ENCODE measurements at places on chromosomes 3 and 15. TPM values are rescaled to one million over a fixed set of nuclear protein-coding genes. Genes with fewer than 3 reads are reported as not detected.
A peak's percentile ranks its signal among the peaks of the same experiment; 100 is the strongest.

The MCF2L2 gene
- total RNA-seq = 0.36 TPM

GRCh38 chr15:40590667-40591050 lies 3.4 kb upstream of the KNL1 start:
- H3K27me3 ChIP-seq = no peaks in the 10 kb centered on the region
- no peak overlapping the region for H3K27ac ChIP-seq
- H3K4me1 ChIP-seq = peaks cover 13% of the 10 kb centered on the region

The NR2E3 gene
- total RNA-seq = not detected

- no peaks in the 10 kb centered on the region for H3K4me1 ChIP-seq
- DNase-seq = no peak
- H3K4me3 ChIP-seq = no peak overlapping the region
- no peaks in the 10 kb centered on the region for H3K27me3 ChIP-seq
- no peak overlapping the region for H3K27ac ChIP-seq
- H3K36me3 ChIP-seq = no peaks in the 10 kb centered on the region
Observed at GRCh38 chr15:72983801-72984545, 68.3 kb upstream of the NEO1 start.

The CTNNB1 gene
- 417 TPM for total RNA-seq

GRCh38 chr3:12185172-12185710 lies 26.5 kb upstream of the TIMP4 start:
- H3K4me3 ChIP-seq = no peak overlapping the region
- H3K27ac ChIP-seq = no peak overlapping the region
- H3K4me1 ChIP-seq = peaks cover 17% of the 10 kb centered on the region
- no peaks in the 10 kb centered on the region for H3K27me3 ChIP-seq

DNA sequence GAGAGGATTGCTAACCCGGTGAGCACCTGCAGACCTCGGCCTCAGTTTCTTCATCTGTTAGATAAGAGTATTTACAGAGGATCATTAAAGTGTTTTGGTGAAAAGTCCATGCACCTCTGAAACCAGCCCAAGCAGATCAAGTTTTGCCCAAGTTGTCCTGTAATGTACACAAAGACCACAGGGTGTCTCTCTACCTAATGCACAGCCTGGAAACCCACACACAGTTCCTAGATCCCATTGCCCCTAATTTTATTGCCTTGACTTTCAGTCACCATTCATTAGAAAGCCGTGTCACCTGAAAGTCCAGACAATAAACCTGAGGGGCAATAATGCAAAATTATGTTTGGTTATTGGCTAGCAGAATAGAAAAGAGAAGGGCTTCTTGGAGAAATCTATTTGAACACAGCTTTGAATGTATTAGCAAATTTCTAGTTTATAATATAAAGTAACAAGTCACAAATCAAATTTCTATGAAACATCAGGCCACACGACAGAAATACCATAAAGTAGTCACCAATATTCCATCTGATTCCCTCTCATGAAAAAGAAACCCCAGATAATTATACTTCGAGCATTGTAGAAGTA lies 161.3 kb upstream of the SLC2A2 start:
- no peak overlapping the region for H3K4me3 ChIP-seq
- no peak overlapping the region for H3K27ac ChIP-seq
- DNase-seq = no peak
- H3K27me3 ChIP-seq = no peaks in the 10 kb centered on the region
- H3K4me1 ChIP-seq = peaks cover 11% of the 10 kb centered on the region

GRCh38 chr15:81209635-81210034 lies 13.0 kb downstream of the IL16 start:
- H3K27me3 ChIP-seq = no peaks in the 10 kb centered on the region
- no peaks in the 10 kb centered on the region for H3K4me1 ChIP-seq
- H3K4me3 ChIP-seq = peak overlapping the region; percentile 24
- DNase-seq = no peak

The CYP8B1 gene
- total RNA-seq = not detected

The RTP1 gene
- not detected for total RNA-seq

GRCh38 chr3:115113367-115113766 lies 33.7 kb downstream of the ZBTB20 start:
- DNase-seq = no peak
- no peak overlapping the region for H3K4me3 ChIP-seq
- H3K4me1 ChIP-seq = no peaks in the 10 kb centered on the region
- H3K27ac ChIP-seq = no peak overlapping the region

The KBTBD12 gene
- total RNA-seq = 0.72 TPM

The MESP2 gene
- total RNA-seq = not detected

The SLC7A14 gene
- total RNA-seq = not detected

DNA sequence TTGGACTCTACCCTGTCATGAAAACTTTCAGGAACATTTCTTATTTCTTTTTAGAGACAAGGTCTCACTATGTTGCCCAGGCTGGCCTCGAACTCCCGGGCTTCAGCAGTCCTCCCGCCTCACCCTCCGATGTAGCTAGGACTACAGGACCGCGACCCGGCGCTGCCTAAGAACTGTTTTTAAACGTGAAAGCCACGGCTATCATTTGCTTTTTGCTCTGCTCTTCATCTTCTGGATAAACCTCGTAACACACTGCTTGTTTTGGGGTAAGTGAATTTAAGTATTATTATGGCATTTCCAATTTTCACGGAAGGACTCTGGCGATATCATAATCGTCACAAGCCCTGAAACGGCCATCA lies 14.3 kb upstream of the CCNL1 start:
- H3K4me1 ChIP-seq = peaks cover 12% of the 10 kb centered on the region
- H3K27me3 ChIP-seq = no peaks in the 10 kb centered on the region
- peak overlapping the region; percentile 65 for H3K4me3 ChIP-seq
- H3K27ac ChIP-seq = peak overlapping the region; percentile 91
- H3K36me3 ChIP-seq = no peaks in the 10 kb centered on the region

DNA sequence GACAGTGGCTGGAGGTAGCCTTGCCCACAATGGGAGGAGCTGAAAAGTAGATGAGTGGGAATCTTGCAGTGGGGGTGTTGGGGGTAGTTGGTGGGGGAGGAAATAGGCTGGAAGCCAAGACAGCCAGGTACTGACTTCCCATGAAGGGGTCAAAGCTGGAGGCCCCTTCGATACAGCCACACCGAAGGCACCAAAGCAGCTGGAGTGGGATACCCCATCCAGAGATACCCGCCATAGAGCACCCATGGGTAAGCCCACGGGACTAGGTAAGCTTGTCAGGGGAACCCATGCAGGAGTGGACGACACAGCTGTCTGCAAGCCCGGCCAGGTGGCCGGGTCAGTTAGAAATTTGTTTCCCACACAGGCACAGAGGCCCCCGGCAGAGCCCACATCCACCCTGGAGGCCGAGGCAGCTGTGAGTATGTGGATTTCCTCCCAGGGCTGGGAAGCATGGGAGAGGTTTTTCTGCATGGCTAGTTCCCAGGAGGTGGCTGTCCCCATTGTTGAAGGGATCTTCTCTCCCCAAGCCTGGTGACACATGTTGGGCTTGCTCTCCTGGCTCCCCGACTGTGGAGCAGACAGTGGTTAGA lies 28.6 kb downstream of the PRR23E start:
- peaks cover 41% of the 10 kb centered on the region for H3K27me3 ChIP-seq
- no peak for DNase-seq
- no peaks in the 10 kb centered on the region for H3K36me3 ChIP-seq
- no peak overlapping the region for H3K4me3 ChIP-seq
- no peak overlapping the region for H3K27ac ChIP-seq
- H3K4me1 ChIP-seq = no peaks in the 10 kb centered on the region

GRCh38 chr3:179945569-179945968 lies 91.2 kb downstream of the PEX5L start:
- H3K4me1 ChIP-seq = peaks cover 6% of the 10 kb centered on the region
- H3K27ac ChIP-seq = no peak overlapping the region
- no peak overlapping the region for H3K4me3 ChIP-seq
- H3K27me3 ChIP-seq = peaks cover 8% of the 10 kb centered on the region
- DNase-seq = no peak

DNA sequence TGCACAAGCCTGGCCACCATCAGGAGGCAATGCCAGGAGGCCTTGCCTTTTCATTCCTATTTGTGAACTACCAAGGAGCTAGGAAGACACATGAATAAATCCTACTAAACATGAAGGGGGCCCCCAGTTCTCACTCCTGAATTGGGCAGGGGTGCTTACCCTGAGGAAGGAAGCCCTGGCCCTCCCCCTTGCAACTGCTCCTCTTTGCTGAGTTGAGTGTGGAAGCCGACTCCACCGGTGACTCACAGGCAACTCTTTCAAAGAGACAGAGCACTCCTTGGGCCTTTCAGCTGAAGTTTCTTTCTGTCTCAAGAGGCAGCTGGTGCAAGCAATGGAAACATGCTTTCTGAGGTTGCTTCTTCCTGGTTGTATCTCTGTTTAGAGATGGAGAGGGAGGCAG lies 1.7 kb downstream of the GABRG3 start:
- H3K27ac ChIP-seq = no peak overlapping the region
- peaks cover 38% of the 10 kb centered on the region for H3K27me3 ChIP-seq
- H3K4me3 ChIP-seq = no peak overlapping the region
- H3K4me1 ChIP-seq = peaks cover 2% of the 10 kb centered on the region
- no peaks in the 10 kb centered on the region for H3K36me3 ChIP-seq
- DNase-seq = no peak

DNA sequence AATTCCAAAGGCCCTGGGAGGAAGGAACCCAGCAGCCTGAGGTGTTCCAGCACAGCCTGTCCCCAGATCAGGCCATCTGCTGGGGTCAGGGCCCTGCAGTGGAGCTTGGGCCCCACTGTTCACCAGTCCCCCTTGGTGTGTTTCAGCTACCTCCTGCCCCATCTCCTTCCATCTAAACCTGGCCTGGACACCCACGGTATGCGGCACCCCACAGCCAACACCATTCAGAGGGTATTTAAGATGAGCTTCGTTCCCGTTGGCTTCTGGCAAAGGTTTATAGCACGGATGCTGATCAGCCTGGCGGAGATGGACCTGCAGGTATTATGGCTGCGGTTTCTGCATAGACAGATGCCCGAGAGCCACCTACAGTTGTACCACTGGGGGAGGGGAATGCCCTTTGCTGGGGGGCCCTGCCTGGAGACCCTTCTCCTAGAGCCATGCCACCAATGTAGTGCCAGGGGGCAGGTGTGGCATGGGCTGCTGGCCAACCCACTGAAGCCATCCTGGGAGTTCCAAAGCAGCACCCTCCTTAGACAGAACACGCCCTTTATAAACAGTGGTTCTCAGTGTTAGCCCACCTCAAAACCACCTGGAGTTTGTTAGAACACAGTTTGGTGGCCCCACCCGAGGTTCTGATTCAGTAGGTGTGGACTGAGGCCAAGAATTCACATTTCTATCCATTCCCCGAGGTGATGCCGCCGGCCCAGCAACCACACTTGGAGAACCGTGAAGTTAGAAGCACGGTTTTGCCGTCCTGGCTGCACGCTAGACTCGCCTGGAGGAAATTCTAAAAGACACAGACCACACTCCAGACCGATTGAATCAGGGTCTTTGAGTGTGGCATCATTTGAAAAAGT lies 126.9 kb downstream of the LRRK1 start:
- H3K4me3 ChIP-seq = no peak overlapping the region
- H3K4me1 ChIP-seq = no peaks in the 10 kb centered on the region
- H3K36me3 ChIP-seq = peaks cover 54% of the 10 kb centered on the region
- DNase-seq = peak; percentile 62
- no peak overlapping the region for H3K27ac ChIP-seq
- H3K27me3 ChIP-seq = no peaks in the 10 kb centered on the region

The PRR20G gene
- not detected for total RNA-seq

GRCh38 chr3:62048577-62048976 lies 324.8 kb downstream of the FEZF2 start:
- H3K27me3 ChIP-seq = no peaks in the 10 kb centered on the region
- no peaks in the 10 kb centered on the region for H3K36me3 ChIP-seq
- H3K4me3 ChIP-seq = no peak overlapping the region
- DNase-seq = no peak
- no peak overlapping the region for H3K27ac ChIP-seq

DNA sequence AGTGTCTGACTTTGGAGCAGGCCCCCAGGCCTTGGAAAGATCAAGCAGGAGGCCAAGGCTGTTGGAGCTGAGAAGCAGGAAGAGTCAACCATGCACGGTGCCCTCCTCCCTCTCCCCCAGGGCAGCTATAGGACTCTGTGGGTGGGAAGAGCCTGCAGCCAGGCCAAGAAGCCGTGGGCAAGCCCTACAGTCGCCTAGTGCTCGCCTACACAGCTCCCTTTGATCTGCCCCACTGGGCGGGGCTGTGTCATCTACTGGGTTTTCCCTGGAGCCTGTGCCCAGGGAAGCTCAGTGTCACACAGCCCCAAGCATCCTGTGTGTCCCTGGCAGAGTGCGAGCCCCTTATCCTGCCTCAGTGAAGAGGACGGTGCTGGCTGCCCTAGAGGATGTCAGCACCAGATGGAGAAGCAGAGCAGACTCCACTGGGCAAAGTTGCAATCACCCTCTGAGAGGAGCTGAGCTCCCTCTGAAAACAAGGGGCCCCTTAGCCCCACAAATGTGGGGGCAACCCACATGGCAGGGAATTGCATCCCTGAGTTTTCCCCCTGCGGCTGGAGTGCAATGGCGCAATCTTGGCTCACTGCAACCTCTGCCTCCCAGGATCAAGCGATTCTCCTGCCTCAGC lies 72.2 kb downstream of the KLF13 start:
- no peak for DNase-seq
- H3K4me3 ChIP-seq = no peak overlapping the region
- no peaks in the 10 kb centered on the region for H3K27me3 ChIP-seq
- peaks cover 57% of the 10 kb centered on the region for H3K4me1 ChIP-seq

GRCh38 chr3:12904951-12905315 lies 63.6 kb upstream of the RPL32 start:
- H3K36me3 ChIP-seq = peaks cover 88% of the 10 kb centered on the region
- H3K4me1 ChIP-seq = no peaks in the 10 kb centered on the region
- H3K27me3 ChIP-seq = no peaks in the 10 kb centered on the region
- DNase-seq = no peak

DNA sequence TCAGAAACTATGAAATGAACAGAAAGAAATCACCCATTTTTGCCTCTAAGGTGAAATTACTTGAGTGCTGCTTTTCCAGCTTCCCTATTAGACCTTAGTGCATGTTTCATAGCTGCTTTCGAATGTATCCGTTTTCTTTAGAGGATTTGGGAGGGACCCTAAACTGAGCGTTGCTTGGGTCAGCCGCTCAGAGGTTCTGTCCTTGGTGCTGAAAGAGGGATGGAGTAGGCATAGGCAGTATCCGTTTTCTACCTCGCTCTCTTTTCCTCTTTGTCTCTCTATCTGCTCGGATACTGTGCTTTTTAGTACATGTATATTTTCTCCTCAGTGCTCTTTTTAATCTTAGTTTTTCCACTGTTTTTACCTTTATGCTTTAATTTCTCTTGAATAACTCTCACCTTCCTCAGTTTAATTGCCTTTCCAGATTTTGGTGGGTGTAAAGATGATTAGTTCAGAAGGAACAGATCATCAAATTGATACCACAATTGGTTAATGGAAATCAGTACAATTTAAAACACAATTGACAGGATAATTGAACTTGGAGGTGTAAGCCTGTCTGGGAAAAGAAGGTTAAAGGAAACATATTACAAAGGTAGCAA lies at the start of gene DRD3:
DRD3 (minus strand) TSS at position 283 of the 599 bp plus-strand sequence. CDS start 7,060 bp downstream, outside the sequence.
- no peaks in the 10 kb centered on the region for H3K36me3 ChIP-seq
- no peak within 1 kb of the TSS for H3K4me3 ChIP-seq
- DNase-seq = no peak
- H3K27me3 ChIP-seq = no peaks in the 10 kb centered on the region
- H3K27ac ChIP-seq = no peak within 1 kb of the TSS

The DAZL gene
- not detected for total RNA-seq

The SLC35A5 gene
- 23.4 TPM for total RNA-seq

- DNase-seq = no peak
- H3K27me3 ChIP-seq = no peaks in the 10 kb centered on the region
- no peaks in the 10 kb centered on the region for H3K4me1 ChIP-seq
- H3K36me3 ChIP-seq = no peaks in the 10 kb centered on the region
- H3K27ac ChIP-seq = no peak overlapping the region
Observed at GRCh38 chr3:74267588-74268184, 346.8 kb downstream of the CNTN3 start.

The CCR9 gene
- total RNA-seq = not detected

All from suprapubic skin (tissue), 4 donors.